ENCODE measurements at places on chromosomes 6 and 20.

GRCh38 chr6:26175428-26176181 is 88.4 kb downstream of the HFE start:
- DNase-seq = peak; percentile 49

DNA sequence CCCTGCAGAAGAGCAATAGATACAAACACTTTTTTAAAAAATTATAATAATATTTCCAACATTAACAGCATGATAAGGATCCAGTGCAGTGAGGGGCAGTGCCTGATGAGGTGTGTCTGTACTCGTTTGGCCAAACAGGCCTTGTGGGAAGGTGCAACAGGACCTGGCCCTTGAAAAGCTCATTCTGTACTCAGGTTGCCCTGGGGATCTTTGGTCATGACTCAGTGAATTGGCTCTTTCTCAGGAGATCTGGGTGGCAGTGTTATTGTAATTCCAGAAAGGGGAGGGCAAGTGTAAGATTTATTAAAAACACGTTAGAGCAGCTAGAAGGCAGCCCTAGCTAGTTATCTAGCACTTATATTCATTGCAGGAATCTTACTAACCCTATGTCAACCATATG is 2.9 kb upstream of the SPINT3 start:
- no peak for DNase-seq

GRCh38 chr20:53829724-53830521 is 236.3 kb upstream of the ZNF217 start:
- DNase-seq = no peak

GRCh38 chr20:58622671-58623578 is 28.2 kb upstream of the STX16 start:
- DNase-seq = no peak

- peak; percentile 83 for DNase-seq
These were observed at the start of gene SYNJ2 for GRCh38 chr6:157981395-157982101. Gene SYNJ2, plus strand, starts transcription at chr6:157981863. Its CDS starts 99 bp downstream, at chr6:157981962.

- no peak for DNase-seq
These were observed 423.6 kb upstream of the PLCB4 start for GRCh38 chr20:8645326-8645725.

DNA sequence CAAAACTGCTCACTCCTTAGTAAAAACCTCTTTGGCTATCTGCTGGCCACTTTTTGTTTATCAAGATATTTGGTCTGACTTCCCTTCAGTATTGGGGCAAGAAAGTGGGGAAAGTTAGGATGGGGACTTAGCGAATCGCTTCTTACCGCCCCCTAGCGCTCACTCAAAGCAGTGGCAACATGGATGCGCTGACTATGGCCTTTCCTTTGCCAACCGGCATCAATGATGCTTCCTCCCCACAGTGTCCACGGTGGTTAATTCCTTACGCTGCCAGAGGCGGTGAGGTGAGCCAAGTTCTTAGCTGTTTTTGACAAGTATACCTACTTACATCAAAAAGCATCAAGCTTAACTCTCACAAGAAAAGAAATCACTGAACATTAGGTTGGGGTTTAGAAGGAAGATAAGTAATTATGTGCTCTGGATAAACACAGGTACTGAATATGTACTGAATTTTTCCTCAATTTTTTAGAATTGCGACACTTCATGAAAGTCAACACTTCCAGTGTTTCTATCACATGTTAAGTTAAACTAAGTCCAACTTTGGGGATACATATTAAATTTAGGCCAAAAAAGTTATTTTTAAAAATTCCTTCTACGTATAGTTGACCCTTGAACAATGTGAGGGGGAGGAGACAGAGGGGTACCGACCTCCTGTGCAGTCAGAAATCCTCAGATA is 86.7 kb downstream of the GMDS start:
- DNase-seq = peak; percentile 28

All from stimulated activated CD8-positive, alpha-beta memory T cell treated with anti-CD3 and anti-CD28 coated beads, Interleukin-4, amount 100 ng/mL, for 48 hours (primary cell).